Neuronal stem cell (in vitro differentiated cells): ENCODE measurements at places on chromosomes 2 and 18.

- no peak for DNase-seq
Observed at GRCh38 chr18:1539276-1539675, 634.6 kb downstream of the ADCYAP1 start.

- no peak for DNase-seq
Observed at GRCh38 chr18:51169731-51170130, 27.8 kb downstream of the MEX3C start.

- DNase-seq = no peak
Observed at GRCh38 chr2:229650901-229651300, 63.5 kb downstream of the DNER start.

DNA sequence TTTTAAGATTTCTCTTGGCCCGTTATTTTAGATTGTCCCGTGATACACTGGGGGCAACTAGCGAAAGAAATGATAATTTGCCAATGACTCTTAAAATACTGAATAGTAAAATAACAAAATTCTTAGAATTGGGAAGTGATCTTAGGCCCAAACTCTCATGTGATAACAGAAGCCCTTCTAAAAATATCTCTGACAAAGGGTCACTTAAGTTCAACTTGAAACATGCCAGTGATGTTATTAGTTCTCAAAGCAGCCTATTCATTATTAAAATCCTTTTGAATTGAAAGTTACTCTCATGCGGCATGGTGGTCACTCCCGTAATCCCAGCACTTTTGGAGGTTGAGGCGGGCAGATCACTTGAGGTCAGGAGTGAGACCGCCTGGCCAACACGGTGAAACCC, 920.9 kb downstream of the NRXN1 start:
- no peak for DNase-seq
